ENCODE measurements at places on chromosomes 4 and X. TPM values are rescaled to one million over a fixed set of nuclear protein-coding genes. Genes with fewer than 3 reads are reported as not detected.

Gene LRCH2
- not detected for total RNA-seq

Gene MRPL1
- 15.5 TPM for total RNA-seq

Gene AIFM1
- 5.0 TPM for total RNA-seq

Gene KLHL34
- 0.21 TPM for total RNA-seq

Gene SCLT1
- 48.4 TPM for total RNA-seq
